Muscle of arm (tissue), 14 donors: ENCODE measurements at places on chromosomes 12 and 14.

GRCh38 chr14:88208858-88209257 is 114.2 kb downstream of the KCNK10 start:
- no peak for DNase-seq

DNA sequence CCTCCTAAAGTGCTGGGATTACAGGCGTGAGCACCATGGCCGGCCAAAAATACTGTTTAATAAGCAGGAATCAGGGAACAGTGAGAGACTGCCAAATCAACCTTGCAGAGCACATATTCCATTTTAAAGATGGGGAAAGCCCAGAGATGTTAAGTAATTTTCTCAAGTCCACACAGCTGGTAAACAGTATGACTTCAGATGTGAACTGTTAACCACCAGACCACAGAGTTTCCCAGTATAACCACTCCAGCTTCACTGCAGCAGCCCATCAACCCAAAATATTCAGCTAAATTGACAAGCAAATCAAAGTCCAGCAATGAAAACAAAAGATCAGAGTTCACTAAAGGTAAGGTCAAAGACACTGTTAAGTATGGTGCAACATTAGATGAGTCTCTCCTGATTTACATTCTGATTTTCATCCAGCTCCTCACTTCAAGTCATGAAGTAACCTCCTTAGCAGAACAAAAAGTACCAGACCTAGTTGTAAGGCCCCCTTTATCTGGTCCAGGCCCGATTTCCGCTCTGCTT is 82.1 kb downstream of the TRAFD1 start:
- no peak for DNase-seq

- DNase-seq = no peak
Observed at GRCh38 chr14:52789118-52789517, 2.3 kb downstream of the GNPNAT1 start.

DNA sequence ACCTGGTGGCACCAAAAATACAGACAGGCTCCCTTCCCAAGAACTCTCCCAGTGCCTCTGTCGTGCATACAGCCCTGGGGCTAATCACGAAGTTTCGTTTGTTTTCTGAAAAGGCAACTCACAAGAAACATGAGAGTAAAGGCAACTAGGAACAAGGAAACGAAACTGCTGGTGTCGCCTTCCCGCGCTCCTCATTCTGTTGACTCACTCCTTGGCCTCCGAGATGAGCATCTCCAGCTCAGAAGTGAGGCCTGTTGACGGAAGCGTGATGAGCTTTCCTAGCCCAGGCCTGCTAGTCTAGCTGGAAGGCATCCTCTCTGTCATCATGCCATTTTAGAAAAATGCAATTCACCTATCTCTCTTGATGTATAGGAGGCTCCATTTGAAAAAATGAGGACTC is 50.5 kb downstream of the TTC9 start:
- DNase-seq = no peak

GRCh38 chr14:63632932-63633514 is 8.6 kb downstream of the WDR89 start:
- DNase-seq = no peak

DNA sequence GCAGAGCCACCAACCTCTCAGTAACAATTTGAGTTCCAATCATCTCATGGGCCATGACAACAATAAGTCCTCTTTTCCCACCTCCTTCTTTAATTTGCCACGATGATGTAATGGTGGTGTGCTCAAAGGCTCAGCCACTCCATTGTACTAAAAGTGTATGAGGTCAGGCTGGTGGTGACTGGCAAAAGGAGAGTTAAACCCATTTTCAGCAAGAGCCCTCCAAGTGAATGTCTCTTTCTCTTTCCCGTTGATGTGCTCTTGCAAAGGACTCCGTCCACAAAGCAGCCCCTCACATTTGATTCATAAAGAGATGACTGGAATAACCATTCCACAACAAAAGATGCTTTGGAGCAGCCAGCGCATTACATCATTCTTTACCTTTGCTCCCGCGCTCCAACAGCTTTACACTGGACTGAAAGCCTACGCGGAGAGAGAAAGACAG is 41.6 kb downstream of the DUSP16 start:
- no peak for DNase-seq

- DNase-seq = peak; percentile 73
Observed at GRCh38 chr12:3313675-3314663, 177.0 kb upstream of the PRMT8 start.

- no peak for DNase-seq
Observed at GRCh38 chr14:79652513-79653307, 558.6 kb downstream of the DIO2 start.

GRCh38 chr12:86772696-86773095 is 516.5 kb upstream of the MGAT4C start:
- DNase-seq = no peak

DNA sequence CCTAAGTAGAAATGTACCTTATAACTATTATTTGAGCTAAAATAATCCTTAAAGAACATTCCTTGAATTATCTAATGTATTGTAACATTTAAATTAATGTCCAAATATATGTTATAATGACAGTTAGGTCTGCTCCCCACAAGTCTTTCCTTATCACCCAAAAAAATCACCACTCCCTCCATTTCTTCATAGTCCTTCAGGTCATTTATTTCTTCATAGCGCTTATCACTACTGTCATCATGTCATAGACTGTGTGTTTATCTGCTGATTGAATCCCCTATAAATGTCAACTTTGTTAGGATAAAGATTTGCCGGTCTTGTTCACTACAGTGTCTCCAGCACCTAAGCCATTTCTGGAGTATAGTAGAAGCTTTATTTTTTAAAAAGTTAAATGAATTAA is 12.0 kb downstream of the LUM start:
- no peak for DNase-seq

DNA sequence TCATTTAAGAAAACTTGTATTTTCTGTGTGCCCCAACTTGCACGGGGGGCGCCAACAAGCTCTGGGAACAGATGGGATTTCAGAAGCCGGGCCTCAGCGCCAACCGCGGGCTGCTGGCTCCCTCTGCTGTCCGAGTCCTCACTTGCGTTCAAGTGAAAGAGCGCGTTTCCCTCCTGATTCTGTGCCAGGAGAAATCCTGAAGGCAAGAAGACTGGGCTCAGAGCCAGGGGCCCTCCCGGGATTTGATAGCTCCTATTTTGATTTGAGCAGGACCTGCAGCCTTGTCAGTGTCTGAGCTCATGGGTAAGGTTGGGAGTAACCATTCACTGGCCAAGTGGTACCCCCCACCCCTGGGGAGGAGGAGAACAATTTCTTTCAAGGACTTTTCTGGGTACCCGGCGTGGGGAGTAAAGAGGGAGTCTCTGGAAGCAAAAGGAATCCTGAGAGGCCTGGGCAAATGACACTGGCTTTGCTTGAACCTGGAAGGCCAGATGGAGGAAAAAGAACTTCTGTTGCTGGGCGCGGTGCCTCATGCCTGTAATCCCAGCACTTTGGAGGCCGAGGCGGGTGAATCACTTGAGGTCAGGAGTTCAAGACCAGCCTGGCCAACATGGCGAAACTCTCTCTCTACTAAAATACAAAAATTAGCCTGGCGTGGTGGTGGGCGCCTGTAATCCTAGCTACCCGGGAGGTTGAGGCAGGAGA is 179.0 kb upstream of the RGS6 start:
- DNase-seq = peak; percentile 91

- DNase-seq = no peak
Observed at GRCh38 chr12:122072031-122072970, 6.3 kb upstream of the MLXIP start.

- DNase-seq = no peak
Observed at GRCh38 chr14:73613046-73613383, 698 bp downstream of the ACOT6 start.

DNA sequence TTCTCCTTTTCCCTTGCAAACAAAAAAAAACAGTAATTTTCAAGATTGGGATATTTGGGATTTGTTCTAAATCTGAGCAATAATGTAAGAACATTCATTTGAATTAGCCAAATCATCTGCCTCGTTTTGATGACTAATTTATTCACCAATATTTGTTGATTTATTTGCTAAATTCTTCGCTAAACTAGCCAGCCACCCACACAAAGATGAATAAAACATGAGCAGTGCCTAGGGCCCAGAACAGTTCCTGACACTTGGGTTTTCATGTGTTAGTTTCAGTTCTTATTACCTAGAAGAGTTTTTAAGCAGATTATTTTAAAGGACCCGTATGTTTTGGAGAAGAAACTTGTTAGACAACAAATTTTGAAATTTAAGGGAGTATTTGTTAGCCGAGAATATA is 1.4 kb downstream of the ETNK1 start:
- peak; percentile 12 for DNase-seq

DNA sequence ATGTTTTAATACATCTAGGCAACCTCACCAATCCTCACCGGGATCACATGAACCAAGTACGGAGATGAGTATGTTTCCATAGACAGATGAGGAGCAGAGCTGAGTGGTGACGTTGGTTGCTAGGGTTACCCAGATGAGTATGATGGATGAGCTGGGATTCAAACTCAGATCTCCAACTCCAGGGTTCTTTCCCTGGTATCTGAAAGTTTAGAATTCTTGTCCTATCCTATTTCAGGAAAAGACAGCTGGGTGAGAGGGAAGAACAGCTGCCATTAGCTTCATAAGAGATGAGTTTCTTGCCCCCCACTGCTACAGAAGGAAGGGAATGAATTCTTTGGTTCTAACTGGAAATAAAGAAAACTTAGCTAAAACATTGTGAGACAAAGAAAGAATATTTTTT is 728.9 kb upstream of the TBX3 start:
- DNase-seq = no peak

- DNase-seq = no peak
Observed at GRCh38 chr14:68928770-68929550, 50.1 kb downstream of the ACTN1 start.

- no peak for DNase-seq
Observed at GRCh38 chr12:6215120-6215807, 15.1 kb downstream of the CD9 start.

GRCh38 chr14:92993302-92993701 is 70.4 kb downstream of the CHGA start:
- no peak for DNase-seq

- DNase-seq = no peak
Observed at GRCh38 chr12:75935539-75936242, 95.9 kb downstream of the PHLDA1 start.

GRCh38 chr14:51967521-51967920 is 21.8 kb upstream of the RTRAF start:
- no peak for DNase-seq

GRCh38 chr14:104980611-104981531 is 2.7 kb upstream of the AHNAK2 start:
- no peak for DNase-seq

DNA sequence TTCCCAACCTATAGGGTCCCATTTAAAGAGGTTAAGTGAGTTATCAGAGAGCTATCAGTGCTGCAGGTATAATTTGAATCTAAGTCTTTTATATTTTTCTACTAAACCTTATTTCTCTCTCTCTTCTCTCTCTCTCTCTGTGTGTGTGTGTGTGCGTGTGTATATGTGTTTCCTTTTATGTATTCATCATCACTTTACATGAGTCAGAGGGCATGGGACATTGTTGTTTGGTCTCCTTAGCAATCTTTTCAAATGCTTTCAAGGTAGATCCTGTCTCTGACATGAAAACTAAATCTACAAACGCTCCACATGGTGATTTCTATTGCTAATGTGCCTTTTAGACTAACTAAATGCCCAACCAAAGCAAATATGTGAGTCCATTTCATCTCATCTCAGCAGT is 459.7 kb downstream of the BTG1 start:
- DNase-seq = no peak

DNA sequence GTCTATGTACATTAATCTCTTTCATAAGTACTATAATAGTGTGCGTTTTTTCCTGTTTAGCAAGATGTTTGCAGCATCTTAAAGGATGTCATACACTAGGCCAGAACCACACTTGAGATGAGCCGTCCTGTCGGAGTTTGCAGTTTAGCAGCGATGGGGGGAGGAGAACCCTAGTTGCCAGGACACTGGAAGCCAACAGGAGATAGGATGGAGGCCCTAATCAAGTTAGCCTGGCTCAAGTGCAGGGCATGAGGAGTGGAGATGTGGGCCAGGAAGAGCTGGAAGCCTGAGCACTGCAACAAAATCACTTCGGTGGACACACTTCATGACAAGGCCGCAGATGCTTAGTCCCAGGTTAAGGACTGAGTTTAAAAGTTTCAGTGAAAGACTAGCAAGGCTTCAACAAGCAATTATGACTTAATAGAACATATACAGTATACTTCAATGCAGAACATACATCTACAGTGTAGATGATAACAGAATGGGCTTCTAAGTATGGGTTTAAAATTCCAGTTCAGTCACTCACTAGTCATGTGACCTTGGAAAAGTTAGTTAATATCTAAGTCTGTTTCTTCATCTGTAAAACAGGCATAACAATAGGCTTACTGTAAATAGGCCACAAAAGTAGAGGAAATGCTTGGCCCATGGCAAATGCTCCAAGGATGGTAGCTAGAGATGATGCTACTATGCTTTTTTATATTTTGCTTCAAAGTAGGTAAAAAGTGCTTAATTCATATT is 77.1 kb downstream of the PTPN21 start:
- no peak for DNase-seq

GRCh38 chr12:5083955-5084849 is 40.5 kb downstream of the KCNA5 start:
- DNase-seq = peak; percentile 76

- peak; percentile 58 for DNase-seq
Observed at GRCh38 chr12:57430112-57430930, 522 bp downstream of the R3HDM2 start.

DNA sequence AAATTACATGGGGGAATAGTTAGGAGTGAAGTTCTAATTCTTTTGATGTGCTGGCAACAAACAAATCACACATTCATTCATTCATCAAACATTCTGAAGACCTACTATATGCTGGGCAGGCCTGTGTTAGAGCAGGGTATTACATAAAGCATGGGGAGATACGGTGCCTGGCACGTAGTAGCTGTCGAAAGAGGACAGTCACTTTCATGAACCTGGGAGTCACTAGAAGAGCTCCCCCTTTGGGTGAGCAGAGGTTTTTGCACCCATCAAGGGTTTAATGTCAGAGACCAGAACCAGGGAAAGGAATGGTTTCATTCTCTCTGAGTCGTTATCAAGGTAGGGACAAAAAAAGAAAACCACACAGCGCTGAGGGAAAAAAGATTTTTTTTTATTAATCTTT is 10.0 kb downstream of the LHX5 start:
- DNase-seq = no peak

DNA sequence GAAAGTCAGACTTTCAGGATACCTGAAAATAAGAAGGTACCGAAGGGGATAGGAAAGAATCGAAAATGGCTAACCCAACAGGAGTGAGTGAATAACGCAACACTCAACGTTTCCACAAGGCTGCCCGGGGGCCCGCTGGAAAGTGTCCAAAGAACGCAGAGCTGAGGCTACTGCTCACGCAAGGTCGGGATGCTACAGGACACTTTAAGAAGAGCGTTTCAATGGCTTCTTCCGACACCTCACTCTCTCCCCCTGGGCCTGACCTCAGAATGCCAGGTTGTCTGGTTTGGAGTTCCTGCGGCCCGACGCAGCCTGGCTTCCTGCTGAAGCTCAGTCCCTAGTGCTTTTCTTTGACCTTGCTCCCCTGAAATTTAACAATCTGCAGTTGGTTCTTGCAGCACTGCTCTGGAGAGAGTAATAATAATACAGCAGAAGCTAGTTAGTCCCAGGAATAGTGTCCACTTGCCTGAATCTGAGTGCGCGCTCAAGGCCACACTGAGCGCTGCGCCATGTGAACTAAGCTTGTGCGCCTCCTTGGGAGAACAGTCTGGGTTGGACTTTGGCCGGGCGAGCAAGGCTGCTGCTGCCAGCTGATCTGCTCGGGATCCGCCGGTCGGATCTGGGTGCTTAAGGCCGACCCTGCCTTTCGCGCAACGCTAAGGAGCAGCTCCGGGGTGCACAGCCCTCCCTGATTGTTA is 2.0 kb upstream of the ALX1 start:
- no peak for DNase-seq
